ENCODE measurements at places on chromosomes 16 and 17.

DNA sequence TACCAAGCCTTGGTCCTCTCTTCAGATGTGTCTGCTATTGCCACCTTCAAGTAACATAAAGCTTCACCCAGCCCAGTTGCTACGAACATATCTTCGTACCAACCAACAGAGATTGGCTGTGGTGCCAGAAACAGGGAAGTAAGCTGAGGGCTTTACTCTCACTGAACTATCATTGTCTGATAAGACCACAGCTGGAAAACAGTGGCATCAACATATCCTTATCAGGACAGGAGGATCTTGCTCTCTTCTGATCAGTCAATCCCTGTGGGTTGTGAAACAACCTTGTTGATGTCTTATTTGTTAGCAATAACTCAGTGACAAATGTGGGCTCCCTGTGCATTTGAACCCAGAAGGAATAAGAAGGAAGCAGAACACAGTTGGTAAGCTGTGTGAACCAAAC, 446.3 kb upstream of the MAF start:
- DNase-seq, result no peak

DNA sequence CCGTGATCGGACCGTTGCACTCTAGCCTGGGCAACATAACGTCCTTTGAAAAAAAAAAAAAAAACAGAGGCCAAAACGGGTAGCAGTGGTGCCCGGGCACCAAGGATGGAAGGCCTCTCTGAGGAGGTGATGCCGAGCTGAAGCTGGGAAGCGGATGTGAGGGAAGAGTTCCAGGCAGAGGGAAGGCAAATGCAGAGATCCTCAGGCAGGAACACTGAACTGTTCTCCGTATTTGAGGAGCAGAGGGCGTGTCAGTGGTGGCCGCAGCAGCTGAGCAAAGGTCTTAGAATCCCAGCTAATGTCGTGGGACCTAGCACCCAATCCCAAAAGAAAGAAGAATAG, 656 bp upstream of the KCTD13 start:
- DNase-seq, result no peak

DNA sequence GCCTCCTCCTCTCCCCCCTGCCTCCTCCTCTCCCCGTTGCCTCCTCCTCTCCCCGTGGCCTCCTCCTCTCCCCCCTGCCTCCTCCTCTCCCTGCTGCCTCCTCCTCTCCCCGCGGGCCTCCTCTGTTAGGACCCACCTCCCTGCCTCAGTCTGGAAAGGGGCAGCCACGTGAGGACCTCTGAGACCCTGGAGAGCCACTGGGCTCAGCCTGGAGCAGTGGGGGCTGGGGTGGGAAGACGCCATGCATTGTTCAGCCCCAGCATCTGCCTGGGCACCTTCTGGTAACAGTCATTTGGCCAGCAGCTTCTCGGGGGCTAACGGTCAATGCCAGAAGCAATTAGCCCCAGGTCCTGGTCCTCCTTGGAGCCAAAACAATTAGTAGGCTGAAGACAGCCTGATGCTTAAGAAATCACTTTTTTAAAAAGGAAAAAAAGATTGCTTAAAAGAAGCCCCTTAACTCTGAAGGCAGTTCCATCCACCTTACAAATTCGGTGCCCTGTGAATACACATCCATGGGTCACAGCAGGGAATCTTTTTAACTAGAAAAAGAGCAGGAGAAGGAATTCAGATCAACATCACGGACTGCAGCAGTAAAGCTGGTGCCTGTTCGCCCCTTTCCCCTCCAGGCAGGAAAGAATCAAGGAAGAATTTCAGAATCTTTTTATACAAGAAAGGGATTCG, 29.8 kb downstream of the NXN start:
- no peak for DNase-seq

DNA sequence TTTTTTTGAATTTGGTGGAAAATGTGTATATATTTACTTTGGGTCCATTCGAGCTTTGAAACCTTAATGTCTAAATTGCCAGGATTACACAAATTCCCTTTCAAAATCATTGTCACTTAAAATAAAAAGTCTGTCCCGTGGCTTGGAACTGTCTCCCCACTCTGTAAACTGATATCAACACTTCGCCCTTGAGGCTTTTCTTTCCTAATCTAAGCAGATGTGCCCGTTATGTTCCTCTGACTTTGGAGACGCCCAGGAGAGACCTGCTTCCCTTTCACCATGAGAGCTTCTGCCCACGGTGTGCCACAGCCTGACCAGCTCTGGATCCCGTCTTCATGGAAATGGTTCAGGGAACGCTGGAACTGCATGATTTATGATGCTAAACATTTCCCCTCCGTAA, 151.3 kb downstream of the C16orf95 start:
- DNase-seq, result no peak

DNA sequence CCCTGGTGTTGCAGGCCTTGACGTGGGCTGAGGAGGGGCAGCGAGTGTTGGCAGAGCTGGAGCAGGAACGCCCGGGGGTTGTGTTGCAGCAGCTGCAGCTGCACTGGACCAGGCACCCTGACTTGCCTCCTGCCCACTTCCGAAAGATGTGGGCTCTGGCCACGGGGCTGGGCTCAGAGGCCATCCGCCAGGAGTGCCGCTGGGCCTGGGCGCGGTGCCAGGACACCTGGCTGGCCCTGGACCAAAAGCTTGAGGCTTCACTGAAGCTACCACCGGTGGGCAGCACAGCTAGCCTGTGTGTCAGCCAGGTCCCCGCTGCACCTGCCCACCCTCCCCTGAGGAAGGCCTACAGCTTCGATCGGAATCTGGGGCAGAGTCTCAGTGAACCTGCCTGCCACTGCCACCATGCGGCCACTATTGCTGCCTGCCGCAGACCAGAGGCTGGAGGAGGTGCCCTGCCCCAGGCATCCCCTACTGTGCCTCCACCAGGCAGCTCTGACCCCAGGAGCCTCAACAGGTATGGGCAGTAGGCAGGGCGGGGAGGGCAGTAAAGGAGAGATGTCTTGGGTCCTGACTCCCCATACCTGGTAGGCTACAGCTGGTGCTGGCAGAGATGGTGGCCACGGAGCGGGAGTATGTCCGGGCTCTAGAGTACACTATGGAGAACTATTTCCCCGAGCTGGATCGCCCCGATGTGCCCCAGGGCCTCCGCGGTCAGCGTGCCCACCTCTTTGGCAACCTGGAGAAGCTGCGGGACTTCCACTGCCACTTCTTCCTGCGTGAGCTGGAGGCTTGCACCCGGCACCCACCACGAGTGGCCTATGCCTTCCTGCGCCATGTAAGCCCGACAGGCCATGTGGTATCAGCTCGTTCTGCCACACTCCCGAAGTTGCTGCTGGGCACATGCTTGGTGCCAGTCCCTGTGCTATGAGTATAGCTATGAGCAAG, 5.6 kb downstream of the PLEKHG4 start:
- no peak for DNase-seq
